ENCODE measurements at places on chromosomes 5 and 9. TPM values are rescaled to one million over a fixed set of nuclear protein-coding genes. Genes with fewer than 3 reads are reported as not detected.

Gene TTC16
- total RNA-seq: not detected

Gene PHYKPL
- total RNA-seq: 89.7 TPM

Gene CTSV
- 1.3 TPM for total RNA-seq

Gene PCDHB8
- 19.8 TPM for total RNA-seq

Gene FUT7
- total RNA-seq: 0.20 TPM

Gene CCDC171
- 3.2 TPM for total RNA-seq

Gene PDCD1LG2
- not detected for total RNA-seq

Gene SLC22A4
- 0.37 TPM for total RNA-seq

Gene ANKRD31
- total RNA-seq: 0.42 TPM

Measured in glutamatergic neuron (in vitro differentiated cells).